ENCODE measurements at places on chromosomes 12 and 14.

DNA sequence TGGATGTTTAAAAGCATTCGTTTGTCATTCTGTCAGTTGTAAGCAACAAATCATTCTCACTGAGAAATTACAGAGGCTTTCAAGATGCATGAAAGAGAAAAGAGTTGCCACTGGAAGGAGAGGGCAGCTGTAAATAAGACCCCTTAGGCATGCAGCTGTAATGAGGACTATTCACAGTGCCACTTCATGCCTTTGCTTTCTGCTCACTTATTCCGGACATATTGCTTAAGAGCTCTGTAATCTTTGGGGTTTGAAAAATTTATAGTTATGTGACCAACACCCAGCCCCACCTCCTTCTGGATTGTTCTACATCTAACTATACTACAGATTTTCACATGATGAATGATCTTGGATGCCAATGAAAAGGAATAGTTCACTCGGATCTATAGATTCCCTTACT lies 194.8 kb upstream of the DCN start:
- DNase-seq = no peak

- DNase-seq = no peak
Observed at GRCh38 chr12:51322452-51322851, 1.5 kb downstream of the BIN2 start.

DNA sequence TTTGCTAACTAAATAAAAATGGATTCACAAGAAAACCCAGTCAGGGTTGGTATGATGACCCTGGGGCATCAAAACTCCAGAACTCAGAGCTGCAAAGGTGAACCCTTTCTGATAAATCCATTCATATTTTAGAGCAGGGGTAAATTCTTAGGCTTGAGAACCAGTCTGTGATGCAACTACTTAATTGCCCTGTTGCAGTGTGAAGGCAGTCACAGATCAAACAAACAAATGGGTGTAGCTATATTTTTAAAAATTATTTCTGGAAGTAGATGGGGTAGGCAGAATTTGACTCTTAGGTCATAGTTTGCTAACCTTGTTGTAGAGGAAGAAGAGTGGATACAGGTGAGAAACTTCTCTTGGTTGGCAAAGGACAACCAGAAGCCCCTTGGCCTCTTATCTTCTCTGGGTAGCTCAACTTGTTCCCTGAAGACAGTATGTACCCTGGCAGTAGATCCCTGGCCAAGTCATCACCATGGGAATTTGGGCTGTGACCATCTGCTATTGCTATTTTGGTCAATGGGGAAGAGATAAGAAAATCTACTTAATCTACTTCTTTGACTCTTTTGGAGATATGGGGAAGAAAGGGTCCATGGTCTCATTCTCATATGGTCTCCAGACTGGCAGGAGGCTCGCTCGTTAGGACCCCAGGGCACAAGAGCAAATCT lies 216.1 kb downstream of the PPM1H start:
- DNase-seq = no peak

DNA sequence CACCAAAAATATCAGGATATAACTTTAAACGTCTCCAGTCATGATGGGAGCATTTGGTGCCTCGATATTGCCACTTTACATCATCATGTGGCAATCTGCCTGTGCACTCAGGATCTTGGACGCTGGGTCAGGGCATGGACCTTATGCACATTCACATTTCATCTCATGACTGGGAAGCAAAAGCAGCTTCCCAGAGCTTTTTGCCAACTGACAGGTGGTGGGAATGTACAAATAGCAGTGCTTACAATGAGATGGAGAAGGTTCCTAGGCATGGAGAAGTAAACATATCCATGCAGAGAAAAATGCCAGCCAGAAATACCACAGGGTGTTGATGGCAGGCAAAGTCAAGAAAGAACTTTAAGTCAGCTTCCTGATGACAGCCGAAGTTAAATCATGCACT lies 30.3 kb downstream of the EFCAB11 start:
- no peak for DNase-seq

GRCh38 chr12:52608161-52608560 lies 6.9 kb upstream of the KRT72 start:
- no peak for DNase-seq

- DNase-seq = no peak
Observed at GRCh38 chr12:75487308-75487707, 6.8 kb downstream of the GLIPR1 start.

GRCh38 chr14:89730687-89731086 lies 223.8 kb downstream of the EFCAB11 start:
- no peak for DNase-seq

DNA sequence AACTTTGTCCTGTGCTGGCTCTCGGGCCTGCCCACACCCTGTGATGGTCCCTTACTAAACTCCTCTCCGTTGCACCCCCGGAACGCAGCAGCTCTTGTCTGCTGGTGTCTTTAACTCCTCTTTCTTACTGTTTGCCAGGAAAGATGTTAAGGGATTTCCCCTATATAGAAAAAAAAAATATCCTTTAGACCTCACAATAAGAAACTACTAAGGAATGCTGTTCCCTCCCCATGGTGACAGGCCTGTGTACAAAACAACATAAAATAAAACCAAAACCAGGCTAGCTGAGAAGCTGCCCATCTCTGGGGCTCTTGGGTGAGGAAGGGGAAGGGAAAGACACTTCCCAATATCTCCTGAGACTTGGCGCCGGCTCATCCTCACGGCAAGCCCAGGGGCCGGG lies 95.4 kb downstream of the CHGA start:
- DNase-seq = no peak

GRCh38 chr14:65095633-65096205 lies 6.6 kb downstream of the MAX start:
- DNase-seq = no peak

DNA sequence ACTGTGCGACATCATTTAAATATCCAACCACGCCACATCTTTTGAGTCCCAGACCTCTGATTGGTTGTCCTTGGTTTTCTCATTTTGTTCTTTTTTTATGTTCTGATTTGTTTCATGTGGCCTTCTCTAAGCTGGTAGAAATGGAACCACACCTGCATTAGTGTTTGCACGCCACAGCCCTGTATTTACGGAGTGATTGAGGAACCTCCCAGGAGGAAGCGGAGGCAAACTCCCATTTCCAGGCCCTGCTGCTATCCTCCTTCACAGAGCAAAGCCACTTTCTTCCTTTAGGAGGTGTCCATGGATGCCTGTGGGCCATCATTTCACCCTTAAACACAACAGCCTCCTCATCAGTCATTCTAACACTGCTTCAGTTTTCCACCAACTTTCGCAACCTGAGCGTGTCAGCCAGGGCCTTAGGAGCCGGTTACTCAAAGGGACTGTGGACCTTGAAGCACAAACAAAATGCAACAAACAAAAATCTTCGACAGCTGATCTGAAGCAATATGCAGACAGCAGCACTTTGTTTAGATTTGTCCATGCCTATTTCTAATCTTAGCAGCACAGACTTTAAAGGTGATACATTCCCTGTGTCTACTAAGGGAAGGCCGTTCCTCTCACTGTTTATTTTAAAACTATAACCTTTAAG lies 1258.1 kb upstream of the TMEM132C start:
- DNase-seq = no peak
